ENCODE measurements at places on chromosomes 12 and 14. TPM values are rescaled to one million over a fixed set of nuclear protein-coding genes. Genes with fewer than 3 reads are reported as not detected.

DLK1 gene
- 3.0 TPM for total RNA-seq

SLC7A8 gene
- total RNA-seq: 200 TPM

FOXN4 gene
- 0.37 TPM for total RNA-seq

ASB2 gene
- 0.71 TPM for total RNA-seq

GPRC5D gene
- total RNA-seq: not detected

TRHDE gene
- 5.5 TPM for total RNA-seq

RPS6KL1 gene
- 10.6 TPM for total RNA-seq

BCL11B gene
- total RNA-seq: 9.1 TPM
